ENCODE measurements at places on chromosomes 7 and 10. TPM values are rescaled to one million over a fixed set of nuclear protein-coding genes. Genes with fewer than 3 reads are reported as not detected.

GRCh38 chr10:102632394-102633111 lies 11.7 kb upstream of the TRIM8 start:
- DNase-seq: no peak

- peak; percentile 91 for DNase-seq
Observed at GRCh38 chr10:31940839-31941653, 12.4 kb upstream of the ARHGAP12 start.

- DNase-seq: no peak
Observed at GRCh38 chr10:32241946-32242345, 105.0 kb downstream of the EPC1 start.

GRCh38 chr10:95330966-95331453 lies 40.2 kb upstream of the PDLIM1 start:
- DNase-seq: no peak

The ACTL6B gene
- total RNA-seq: not detected

DNA sequence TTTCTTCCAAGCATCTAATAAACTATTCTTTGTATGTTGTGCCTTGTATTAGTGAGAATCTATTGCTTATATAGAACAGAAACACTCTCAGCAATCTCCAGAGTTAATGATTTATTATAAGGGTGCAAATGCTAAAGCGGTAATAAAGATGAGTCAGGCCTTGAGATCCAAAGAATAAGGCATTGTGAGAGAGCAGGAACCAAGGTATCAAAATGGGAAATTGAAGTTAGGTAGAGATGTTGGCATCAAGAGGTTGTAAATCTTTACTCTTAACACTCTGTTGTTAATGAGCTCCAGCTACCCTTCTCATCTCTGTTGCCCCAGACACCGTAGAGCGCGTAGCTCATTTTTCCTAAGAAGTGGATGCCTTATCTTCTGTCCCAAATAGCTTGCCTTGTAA lies 375.2 kb downstream of the ARL4A start:
- DNase-seq: no peak

DNA sequence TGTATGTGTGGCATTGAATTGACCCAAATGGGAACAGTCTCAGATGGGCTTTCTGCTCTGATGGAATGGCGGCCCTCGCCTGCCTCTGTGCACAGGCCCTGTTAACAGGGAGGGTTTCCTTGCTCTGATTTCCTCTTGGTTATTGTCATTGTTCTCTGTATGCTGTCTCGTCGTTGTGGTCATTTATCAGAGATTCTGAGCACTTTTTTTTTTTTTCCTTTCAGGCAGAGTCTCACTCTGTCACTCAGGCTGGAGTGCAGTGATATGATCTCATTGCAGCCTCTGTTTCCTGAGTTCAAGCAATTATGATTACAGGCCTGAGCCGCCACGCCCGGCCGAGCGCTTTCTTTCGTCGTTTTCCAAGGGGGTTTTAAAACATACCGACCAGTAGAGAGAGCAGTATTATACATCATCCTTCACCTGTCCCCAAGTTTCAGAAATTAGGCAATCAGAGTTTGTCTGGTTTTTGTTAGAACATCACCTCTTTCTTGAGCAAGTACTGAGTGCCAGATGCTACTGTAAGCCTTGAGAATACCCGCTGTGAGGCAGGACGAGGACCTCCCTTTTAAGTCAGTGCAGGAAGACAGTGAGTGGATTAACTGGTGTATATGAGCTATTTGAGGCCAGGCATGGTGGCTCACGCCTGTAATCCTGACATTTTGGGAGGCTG lies 6.5 kb downstream of the CHST12 start:
- DNase-seq: peak; percentile 15

DNA sequence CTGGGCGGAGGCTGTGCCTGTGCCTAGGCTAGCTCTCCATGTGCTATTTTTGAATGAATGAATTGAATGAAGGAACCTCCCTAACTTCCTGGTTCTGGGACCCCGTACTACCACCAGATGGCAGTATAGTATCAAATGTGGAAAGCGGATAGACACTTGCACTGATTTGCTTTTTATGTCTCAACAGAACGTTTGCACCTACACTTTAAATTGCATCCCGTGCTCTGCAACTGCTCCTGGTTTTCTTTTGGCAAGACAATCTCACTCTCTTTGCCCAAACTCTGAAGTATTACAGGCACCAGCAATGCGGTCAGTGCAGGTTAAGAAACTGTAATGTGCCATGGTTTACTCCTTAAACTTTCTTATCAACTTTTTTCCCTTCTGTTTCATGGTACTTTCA lies 6.5 kb downstream of the FZD8 start:
- DNase-seq: peak; percentile 66

DNA sequence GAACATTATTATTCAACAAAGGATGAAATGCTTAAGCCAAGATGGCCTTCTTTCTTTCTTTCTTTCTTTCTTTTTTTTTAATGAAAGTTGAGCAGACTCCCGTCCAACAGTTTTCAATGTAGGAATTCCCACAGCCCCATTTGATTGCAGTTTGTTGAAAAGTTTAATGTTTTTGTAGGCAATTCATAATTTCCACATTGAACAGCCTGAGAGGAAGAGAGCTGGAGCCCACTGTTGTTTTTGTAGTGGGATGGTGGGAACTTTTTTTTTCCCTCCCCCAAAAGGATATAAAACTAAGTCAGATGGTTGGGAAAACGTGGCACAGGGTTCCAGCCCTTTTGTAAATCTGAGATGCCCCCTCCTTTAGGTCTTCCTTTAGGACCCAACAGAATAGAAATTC lies 86.6 kb downstream of the TCF7L2 start:
- DNase-seq: no peak

The ADAM12 gene
- total RNA-seq: 14.0 TPM

Data from Caki2 (cell line).